ENCODE measurements at places on chromosomes 3 and 15. TPM values are rescaled to one million over a fixed set of nuclear protein-coding genes. Genes with fewer than 3 reads are reported as not detected.

DNA sequence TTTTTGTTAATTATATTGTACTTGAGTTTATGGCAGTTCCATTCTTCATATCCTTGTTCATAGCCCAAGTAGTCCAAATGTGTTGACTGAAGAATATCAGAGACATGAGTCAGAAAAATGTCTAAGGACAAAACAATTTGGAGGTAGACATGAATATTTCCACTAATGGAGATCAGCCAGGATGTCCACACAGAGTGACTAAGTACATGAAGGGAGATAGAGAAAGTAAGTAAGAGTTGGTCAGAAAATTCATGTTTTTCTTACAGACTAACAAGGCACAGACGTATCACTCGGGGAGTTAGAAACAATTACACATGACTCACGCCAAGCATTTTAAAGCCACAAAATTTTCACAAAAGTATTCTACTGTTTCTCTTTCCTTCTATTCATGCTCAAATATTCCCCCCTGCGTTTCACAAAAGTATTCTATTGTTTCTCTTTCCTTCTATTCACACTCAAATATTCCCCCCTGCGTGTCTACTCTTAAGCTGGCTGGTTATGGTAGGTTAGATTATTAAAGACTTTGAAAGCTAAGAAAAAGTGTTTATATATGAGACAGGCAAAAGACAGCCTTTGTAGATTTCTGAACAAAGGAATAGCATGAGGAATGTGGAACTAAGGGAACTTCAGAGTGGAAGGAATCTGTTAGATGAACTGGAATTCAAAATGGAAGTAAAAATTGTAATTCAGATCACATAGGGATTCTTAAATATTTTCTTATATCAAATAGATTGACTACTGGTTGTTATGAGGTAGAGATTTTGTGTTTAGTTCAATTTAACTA lies 648.7 kb upstream of the CCDC54 start:
- H3K4me3 ChIP-seq: no peak overlapping the region
- no peaks in the 10 kb centered on the region for H3K4me1 ChIP-seq
- H3K27ac ChIP-seq: no peak overlapping the region
- H3K27me3 ChIP-seq: peaks cover 1% of the 10 kb centered on the region

DNA sequence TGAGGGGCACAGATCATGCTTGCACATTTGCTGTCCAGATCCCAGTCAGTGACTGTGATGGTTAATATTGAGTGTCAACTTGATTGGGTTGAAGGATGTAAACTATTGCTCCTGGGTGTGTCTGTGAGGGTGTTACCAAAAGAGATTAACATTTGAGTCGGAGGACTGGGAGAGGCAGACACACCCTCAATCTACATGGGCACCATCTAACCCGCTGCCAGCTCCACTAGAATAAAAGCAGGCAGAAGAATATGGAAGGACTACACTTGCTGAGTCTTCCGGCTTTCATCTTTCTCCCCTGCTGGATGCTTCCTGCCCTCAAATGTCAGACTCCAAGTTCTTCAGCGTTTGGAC lies 5.1 kb downstream of the GP9 start:
- H3K4me3 ChIP-seq: no peak overlapping the region
- DNase-seq: no peak
- no peak overlapping the region for H3K27ac ChIP-seq
- no peaks in the 10 kb centered on the region for H3K36me3 ChIP-seq

Gene GOLGA8J
- total RNA-seq: not detected

Gene FANCD2OS
- not detected for total RNA-seq

GRCh38 chr3:158789592-158789991 lies 12.3 kb upstream of the MFSD1 start:
- DNase-seq: no peak
- H3K27me3 ChIP-seq: no peaks in the 10 kb centered on the region
- no peaks in the 10 kb centered on the region for H3K36me3 ChIP-seq
- no peak overlapping the region for H3K4me3 ChIP-seq
- H3K27ac ChIP-seq: no peak overlapping the region
